ENCODE measurements at places on chromosomes 12 and 14.

- DNase-seq: no peak
Measured at GRCh38 chr14:81286574-81287370, 66.0 kb upstream of the GTF2A1 start.

DNA sequence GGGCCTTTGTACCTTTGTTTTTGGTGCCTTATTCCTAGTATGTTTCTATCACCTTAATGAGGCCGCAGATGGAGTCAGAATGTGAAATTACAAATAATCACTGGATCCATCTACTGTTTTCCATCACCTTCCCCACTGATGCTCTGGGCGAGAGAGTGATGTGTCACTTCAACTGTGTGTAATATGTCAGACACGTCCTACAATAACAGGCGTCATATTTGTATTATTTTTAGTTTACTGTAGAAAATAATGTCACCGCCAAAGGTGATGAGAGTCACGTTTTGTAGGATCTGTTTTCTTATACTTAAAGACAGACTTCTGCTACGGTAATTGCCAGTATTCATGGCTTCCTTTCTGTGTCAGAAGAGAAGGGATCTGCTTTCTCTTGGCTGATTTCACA, 22.4 kb upstream of the P2RX4 start:
- no peak for DNase-seq

GRCh38 chr12:11771356-11771755, 121.9 kb downstream of the ETV6 start:
- no peak for DNase-seq

GRCh38 chr12:124809878-124810277, 53.8 kb downstream of the SCARB1 start:
- DNase-seq: no peak

GRCh38 chr14:31440280-31440679, 17.0 kb downstream of the DTD2 start:
- DNase-seq: no peak

GRCh38 chr14:91127401-91127801, 13.5 kb downstream of the DGLUCY start:
- no peak for DNase-seq

Measured in activated CD8-positive, alpha-beta memory T cell treated with anti-CD3 and anti-CD28 coated beads for 48 hours (primary cell).